ENCODE measurements at places on chromosomes 12 and 14.

DNA sequence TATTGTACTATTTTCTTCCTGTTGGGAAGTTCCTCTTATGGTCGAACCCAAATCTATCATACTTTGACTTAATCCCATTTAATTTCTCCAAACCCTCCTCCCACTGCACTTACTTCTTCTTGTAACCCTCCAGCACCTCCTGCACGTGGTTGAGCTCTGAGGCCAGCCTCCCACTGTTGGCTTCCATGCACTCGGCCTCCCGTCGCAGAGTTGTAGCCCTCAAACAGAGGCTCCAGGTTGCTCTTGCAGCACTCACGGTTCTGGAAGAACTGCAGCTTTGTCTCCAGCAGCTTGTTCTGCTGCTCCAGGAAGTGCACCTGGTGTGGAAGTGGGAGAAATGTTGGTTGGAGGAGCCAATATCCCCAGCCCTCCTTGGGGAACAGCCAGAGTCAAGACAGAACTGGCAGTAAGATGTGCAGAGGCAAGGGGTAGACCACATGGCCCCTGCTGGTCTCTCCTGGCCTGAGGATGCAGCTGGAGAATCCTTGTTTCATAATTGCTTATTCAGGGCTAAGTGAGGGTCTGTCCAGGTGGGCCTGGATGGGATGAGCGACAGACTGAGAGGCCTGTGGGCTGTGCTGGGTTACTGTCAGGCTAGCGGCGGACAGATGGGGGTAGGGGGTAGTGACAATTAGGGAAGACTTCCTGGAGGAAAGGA is 18.4 kb upstream of the KRT86 start:
- no peak for DNase-seq

- DNase-seq, result no peak
Measured at GRCh38 chr14:64946310-64947045, 3.9 kb upstream of the GPX2 start.

DNA sequence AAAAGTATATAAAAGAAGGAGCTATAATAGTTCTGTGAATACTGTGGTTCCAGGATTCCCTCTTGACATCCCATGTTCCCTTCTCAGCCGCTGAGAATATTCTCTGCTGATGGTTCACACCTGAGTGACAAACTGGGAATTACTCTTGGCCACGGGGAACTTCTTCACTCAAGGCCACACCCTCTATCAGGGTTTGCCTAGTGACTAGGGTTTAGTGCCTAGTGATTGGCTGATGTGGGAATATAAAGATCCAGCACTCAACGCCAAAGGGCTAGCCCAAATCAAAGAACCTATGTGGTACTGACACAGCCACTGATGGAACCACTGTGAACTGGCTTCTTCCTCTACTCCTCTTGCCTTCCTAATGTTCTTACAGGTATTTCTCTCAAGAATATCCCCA is 248.4 kb downstream of the ASCL1 start:
- no peak for DNase-seq

DNA sequence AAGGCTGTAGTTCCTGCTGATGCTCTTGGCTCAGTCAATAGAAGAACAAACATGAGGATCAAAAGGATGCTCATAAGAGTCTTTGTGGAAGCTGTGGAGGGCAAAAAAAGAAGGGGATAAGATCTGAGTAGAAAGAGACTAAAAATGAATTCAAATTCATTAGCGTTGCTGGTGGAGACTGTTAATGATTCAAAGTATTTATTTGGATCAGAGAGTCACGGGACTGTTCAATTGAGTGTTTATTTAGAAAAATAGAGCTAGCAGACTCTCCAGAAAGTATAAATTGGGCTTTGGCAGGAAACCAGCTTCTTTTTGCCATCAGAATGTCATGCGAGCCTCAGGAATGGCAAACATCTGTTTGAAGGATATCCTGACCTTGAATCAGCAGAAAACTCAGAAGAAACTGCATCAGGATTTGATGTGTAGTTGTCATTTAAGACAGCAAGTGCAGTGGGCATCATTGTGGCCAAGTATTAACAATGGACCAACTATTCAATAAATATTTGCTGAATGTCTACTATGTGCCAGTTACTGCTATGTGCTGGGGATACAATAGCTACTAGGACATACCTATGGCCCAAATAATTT is 126.4 kb downstream of the TBC1D30 start:
- no peak for DNase-seq

- DNase-seq, result no peak
Measured at GRCh38 chr12:128684352-128684751, 139.4 kb downstream of the SLC15A4 start.

- no peak for DNase-seq
Measured at GRCh38 chr12:105939181-105939721, 199.5 kb downstream of the NUAK1 start.

GRCh38 chr12:116855744-116856470 is 25.3 kb downstream of the HRK start:
- DNase-seq, result no peak
